ENCODE measurements at places on chromosomes 5 and 9. TPM values are rescaled to one million over a fixed set of nuclear protein-coding genes. Genes with fewer than 3 reads are reported as not detected.

Gene PPP1R26
- 19.5 TPM for total RNA-seq

GRCh38 chr5:177358370-177358819 lies 671 bp downstream of the RGS14 start:
- DNase-seq = no peak

- DNase-seq = no peak
Measured at GRCh38 chr5:169576181-169576598, 7.4 kb upstream of the SPDL1 start.

DNA sequence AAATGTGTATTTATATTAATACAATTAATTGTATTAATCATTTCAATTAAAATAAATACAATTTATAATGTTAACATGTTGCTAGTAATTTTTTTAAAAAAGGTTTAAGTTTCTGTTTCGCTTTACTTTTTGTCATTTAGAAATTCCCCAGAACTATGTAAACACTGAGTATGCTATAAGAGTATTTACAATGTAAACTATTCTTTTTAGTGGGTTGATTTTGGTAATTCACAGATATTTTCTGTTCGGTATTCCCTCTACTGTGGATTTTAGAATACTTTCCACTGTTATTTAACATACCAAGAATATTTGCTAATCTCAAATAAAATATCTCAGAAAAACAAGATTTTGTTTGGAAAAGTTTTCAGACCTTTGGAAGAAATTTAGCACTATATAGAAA lies 1564.4 kb downstream of the EFNA5 start:
- DNase-seq = no peak

- no peak for DNase-seq
Measured at GRCh38 chr9:133359399-133360175, 3.2 kb downstream of the SURF2 start.

- no peak for DNase-seq
Measured at GRCh38 chr9:71483436-71483835, 284.9 kb downstream of the CEMIP2 start.

Gene SLC12A2
- total RNA-seq = 37.9 TPM

GRCh38 chr9:277601-278295 lies 63.1 kb downstream of the DOCK8 start:
- no peak for DNase-seq

DNA sequence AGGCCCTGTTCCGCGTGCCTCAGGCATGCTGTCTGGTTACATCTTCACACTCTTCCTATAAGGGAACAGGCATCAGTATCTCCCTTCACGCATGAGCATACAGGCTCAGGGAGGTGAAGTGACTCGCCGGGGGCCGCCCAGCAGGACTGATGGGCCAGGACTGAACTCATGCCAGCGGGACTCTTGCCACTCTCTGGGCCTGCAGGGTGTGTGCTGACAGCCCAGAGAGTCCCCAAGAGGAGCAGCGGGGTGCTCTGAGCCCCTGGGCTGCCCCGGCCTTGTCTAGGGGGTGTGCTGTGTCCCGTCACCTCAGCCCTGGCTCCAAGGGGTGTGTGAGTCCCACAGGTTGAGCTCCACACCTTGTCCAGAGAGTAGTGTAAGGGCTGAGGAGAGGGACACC lies 9.9 kb downstream of the KCNT1 start:
- no peak for DNase-seq

DNA sequence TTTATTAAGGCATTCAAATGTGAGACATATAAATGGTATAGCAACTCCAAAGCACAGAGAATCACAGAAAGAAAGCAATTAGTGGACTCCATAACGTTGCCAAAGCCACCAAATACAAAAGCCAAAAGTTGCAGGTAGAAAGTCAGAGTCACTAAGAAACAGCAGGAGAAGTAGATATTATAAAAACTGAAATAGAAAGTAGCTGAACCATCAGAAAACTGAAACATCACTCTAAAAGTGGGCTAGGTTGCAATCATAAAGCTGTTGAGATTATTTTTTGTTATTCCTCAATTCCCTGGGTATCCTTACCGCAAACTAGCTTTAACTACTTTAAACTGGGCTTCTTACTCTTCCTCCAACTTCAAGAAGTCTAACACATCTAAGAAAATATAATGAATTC lies 108.1 kb upstream of the ARRDC3 start:
- no peak for DNase-seq

Gene MARCOL
- total RNA-seq = not detected

DNA sequence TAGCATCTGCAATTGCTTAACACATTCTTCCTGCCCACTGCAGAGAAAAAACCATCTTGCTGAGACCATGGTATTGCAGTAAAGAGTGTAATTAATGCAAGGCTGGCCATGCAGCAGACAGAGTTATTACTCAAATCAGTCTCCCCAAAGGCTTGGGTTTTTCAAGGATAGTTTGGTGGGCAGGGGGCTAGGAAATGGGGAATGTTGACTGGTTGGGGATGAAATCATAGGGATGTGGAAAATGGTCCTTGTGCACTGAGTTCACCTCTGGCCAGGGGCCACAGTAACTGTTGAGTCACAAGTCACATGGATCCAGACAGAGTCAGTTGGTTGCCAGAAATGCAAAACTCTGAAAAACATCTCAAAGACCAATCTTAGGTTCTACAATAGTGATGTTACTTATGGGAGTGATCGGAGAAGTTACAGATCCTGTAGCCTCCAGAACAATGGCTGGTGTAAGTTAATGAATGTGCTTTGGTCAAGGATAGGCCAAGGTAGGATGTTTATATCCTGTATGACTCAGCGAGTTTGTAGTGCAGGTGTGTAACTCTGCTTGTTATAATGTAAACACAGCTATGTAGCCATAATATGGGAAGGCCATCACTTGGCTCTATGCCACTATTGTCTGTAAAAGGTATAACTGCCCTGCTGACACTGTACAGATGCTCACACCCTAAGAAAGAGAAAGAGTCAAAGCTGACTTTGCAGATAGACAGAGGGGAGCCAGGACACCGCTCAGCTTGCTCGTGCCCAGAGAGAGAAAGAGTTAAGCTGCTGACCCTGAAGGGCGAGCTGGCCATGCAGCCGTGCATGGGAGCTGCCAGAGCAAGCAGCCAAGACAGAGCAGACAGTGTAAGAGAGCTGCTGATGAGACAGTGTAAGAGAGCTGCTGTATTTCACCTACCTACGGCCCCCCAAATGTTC lies 27.2 kb downstream of the C9orf152 start:
- DNase-seq = no peak

Gene NR2F1
- 189 TPM for total RNA-seq

Gene SLC25A2
- total RNA-seq = 0.81 TPM

Gene GRAMD2B
- 78.2 TPM for total RNA-seq

Gene NTRK2
- 30.9 TPM for total RNA-seq

GRCh38 chr5:8333485-8333884 lies 464.5 kb downstream of the MTRR start:
- DNase-seq = no peak

Gene MORN5
- not detected for total RNA-seq

DNA sequence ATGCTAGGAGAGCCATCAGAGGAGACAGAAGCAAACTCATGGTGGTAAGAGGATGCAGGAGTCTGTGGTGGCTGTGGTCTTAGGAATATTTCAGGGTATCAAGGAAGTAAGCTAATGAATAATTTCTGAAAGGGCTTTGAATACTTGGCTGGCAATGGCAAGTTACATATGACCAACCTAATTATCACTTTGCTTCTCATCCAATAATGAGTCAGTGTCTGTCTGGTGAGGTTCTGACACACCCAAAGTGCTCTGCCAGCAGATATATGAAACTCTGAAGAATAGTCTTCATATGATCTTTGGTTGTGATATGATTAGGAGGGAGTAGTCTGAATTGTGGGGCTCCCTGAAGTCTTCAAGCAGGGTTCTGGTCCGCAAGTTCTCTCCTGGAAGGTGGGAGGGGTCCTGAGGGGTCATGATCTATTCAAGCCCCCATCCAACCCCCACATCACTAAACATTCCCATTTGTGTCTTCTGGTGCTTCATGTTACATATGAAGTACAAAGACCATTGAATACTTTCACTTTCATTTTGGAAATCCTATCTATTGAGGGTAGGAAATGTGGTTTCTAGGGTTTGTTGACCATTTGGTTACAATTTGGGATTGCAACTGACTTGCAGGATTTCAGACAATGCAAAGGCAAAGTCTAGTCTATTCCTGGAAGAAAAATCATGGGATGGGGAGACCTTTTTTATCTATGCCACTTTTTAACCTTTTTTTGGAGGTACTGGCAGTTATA lies 199.9 kb upstream of the CDKN2B start:
- no peak for DNase-seq

Gene GABRA6
- not detected for total RNA-seq

DNA sequence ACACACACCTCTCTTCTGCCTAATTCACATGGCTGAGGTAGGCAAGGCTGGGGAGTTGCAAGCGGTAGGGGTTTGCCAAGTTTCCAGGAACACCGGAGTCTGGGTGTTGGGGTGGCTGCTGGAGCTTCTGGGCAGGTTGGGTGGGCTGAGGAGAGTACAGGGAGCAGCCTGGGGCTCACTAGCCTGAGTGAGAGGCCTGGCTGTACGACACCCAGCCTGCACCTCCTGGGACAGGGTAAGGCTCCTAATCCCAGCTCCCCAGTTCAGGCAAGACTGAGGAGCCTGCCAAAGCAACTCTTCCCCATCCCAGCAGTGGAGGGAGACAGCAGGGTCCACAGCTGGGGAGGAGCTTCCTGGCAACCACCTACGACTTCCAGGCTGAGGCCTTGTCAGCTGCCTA lies 8.0 kb downstream of the SPAAR start:
- DNase-seq = no peak

DNA sequence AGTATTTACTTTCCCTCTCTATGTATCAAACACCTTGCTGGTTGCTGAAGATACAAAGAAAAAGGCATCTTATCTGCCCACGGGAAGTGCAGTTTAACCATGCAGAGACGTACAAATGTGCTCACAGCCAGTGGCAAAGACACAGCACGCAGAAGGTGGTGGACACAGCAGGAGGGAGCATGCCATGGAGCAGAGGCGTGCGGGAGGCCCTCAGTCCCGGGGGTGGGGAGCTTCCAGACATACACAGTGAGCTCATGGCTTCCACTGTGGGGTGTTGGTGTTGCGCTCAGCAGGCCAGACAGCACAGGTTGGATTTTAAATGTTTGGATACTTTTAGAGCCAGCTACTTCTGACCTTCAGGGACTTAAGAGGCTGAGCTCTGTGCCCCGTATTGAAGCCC lies 8.8 kb upstream of the BARX1 start:
- DNase-seq = no peak

DNA sequence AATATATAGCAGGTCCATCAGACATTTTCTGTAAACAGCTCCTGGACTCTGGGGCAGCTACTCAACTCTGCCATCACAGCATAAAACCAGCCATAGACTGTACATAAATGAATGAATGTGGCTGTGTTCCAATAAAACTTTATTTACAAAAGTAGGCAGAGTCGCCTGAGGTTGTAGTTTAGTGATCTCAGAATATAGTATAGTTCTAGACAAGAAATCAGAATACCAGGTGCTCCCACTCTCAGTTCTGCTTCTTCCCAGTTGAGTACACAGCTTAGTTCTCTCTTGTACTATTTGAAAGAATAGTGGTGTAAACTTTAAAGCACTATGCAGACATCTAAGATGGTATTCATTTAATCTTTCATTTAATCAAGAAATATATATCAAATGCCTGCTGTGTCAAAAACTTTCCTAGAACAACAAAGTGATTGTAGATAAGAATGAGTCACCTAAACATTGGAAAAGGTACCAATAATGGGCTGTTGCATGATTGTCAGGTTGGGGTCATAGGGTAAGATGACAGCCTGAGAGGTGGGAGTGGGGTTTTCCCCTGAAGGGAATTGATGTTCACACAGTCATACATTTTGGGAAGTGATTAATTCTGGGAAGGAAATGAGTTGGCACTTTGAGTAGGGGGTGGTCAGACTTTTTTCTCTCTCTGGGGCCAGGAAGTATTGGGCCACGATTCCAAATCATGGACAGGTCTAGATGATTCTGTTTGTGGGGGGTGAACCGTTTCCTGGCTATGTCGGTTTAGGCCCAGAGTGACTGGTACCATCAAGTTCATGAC lies 37.0 kb downstream of the TNFSF8 start:
- DNase-seq = no peak

Gene ADRB2
- 7.1 TPM for total RNA-seq

GRCh38 chr5:5188376-5189050 lies 48.4 kb downstream of the ADAMTS16 start:
- no peak for DNase-seq

Gene SAPCD2
- 3.4 TPM for total RNA-seq

DNA sequence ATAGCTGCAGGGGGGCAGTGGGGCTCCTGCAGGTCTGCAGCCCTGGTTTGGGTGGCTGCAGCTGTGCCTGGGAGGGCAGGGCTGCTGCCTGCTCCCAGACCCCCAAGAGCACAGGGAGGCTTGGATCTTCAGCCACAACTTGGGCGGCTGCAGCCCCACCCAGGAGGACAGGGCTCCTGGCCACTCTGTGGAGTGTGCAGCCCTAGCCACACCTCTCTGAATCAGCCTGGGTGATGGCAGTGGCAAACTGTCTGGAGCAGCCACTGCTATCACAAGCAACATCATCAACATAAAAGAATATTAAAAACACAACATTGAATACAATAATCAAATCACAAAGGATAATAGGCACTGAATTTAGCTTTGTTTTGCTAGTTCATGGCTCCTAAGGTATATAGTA lies 164.9 kb upstream of the SLC27A6 start:
- no peak for DNase-seq

DNA sequence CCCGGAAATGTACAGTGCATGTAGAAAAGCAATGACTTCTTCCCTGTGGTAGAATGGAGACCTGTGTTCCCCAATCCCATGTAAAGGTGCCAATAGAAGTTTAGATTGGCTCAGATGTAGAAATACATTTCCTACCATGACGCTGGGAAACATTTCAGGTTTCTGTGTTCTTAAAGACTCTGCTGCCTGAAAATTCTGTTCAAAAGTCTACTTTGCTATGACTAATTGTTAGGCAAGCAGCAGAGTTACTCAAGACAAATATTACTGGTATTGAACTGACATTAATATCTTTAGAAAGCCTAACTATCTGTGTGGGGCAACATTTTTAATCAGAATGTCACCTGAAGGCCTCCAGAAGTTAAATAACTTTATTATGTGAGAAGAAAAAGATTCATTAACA lies 75.5 kb upstream of the ELL2 start:
- no peak for DNase-seq

Gene CCDC152
- not detected for total RNA-seq

- peak; percentile 87 for DNase-seq
Measured at GRCh38 chr9:91424403-91425176, 958 bp upstream of the NFIL3 start.

GRCh38 chr9:111839987-111840386 lies 45.2 kb upstream of the SHOC1 start:
- no peak for DNase-seq

- no peak for DNase-seq
Measured at GRCh38 chr5:162068412-162068811, 839 bp downstream of the GABRG2 start.

DNA sequence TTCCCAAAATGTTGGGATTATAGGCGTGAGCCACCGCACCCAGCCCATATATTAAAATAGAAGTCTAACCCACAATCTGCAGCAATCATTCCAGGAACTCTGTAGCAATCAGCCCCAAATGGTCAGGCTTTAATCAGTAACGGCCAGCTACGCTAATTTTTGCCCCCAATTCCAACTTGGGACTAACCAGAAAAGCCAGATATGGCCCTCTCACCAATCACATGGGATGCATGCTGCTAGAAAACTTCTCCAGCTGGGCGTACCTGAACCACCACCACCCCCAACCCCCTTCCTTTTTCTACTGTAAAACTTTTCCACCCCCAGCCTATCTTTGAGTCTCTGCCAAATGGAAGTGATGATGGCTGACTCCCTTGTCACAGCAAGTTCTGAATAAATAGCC lies 4.1 kb downstream of the SUSD1 start:
- no peak for DNase-seq

- DNase-seq = no peak
Measured at GRCh38 chr9:12095931-12096330, 597.3 kb upstream of the TYRP1 start.

Gene SPATA31D4
- not detected for total RNA-seq

GRCh38 chr9:94638335-94639060 lies 820 bp downstream of the FBP1 start:
- no peak for DNase-seq

Gene TRMT10B
- 9.7 TPM for total RNA-seq

Data from osteocyte (in vitro differentiated cells).